ENCODE measurements at places on chromosomes 4 and X.

GRCh38 chrX:131979116-131979515 lies 44.0 kb upstream of the STK26 start:
- no peak for DNase-seq

DNA sequence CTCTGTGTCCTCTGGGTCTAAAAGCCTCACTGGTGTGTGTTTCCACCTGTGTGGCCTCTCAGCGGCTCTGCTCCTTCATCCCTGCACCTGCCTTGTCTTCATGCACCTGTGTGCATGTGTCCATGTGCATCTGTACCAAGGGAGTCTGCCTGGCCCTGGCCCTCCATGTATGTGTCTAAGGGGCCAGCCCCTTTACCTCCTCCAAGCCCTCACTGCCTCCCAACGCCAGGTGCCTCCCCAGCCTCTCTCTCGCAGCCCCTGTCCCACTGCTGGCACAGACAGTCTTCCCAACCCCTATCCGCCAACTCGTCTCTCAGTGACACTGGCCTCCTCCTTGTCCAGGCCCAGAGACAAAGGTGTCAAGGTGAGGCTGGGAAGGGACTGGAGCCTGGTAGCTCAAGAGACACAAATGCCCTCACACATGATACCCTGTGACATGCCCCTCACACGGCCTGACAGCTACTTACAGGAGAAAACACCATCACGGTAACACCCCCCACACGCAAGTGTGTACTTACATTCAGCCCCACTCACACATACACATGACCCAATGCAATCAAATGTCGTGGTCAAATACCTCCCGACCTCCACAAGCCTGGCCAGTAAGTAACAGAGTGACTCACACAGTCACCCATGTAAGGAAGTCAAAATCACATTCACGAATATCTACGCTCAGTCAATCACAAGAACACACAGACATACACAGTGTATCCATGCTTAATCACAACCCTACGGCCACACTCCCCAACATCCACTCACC lies 11.4 kb downstream of the L1CAM start:
- DNase-seq = no peak

DNA sequence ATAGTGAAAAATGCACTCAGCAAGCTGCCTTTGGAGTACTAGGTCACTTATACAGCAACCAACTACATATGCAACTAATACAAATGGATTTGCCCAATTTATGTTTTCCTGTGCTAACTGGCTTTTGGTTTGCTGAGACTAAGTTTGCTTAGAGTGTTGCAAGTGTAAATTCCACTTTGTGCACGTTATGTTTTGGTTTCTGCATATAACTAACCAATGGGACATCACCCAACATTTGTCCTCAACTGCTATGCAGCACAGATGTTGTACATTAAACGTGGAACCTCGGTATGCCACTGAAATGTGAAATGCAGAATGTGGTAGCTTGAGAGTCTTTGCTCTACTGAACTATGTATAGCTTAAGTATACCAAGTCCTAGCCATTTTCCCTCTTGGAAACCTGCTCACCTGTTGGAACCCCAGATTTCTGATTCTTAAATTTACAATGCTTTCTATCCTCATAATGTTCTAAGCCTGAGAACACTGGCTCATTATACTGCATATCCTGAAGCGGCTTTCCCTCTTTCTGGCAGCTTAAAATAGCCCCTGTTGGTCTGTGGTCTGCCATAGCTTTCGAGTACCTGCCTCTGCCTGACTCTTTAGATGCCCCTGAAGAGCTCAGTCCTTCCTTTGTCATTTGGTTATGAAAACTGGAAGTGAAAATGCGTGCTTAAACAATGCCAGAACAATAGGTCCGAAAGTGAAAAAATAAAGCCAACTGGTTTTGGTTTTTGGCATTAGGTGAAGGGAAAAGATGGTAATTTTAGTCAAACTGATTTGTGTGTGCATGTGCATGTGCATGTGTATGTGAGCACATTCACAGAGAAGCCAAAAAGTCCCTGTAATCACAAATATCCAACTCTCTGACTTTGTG lies 158.0 kb downstream of the SH2D1A start:
- no peak for DNase-seq

DNA sequence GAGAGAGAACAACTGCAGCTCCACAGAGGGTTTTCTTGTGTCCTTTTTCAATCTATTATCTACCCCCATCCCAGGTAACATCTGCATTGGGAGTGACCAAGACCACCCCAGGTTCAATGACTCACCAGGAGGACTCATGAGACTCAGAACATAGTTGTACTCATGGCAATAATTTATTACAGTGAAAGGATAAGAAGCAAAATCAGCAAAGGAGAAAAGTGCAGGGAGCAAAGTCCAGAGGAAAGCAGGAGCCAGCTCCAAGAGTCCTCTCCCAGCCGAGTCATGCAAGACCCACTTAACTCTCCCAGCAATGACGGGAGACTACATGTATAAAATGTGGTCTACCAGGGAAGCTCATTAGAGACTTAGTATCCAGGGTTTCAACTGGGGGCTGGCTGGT lies 129.5 kb upstream of the RBPJ start:
- DNase-seq = no peak

GRCh38 chrX:30008031-30008430 lies 207.3 kb upstream of the MAGEB2 start:
- DNase-seq = no peak

- no peak for DNase-seq
Measured at GRCh38 chr4:87388901-87389300, 2.1 kb downstream of the HSD17B11 start.

GRCh38 chrX:72051589-72051988 lies 80.1 kb downstream of the RTL5 start:
- no peak for DNase-seq

Measured in stimulated activated CD4-positive, alpha-beta T cell treated with anti-CD3 and anti-CD28 coated beads, Interleukin-1b, Interleukin-23, amount 100 ng/mL, for 1 hour (primary cell).